ENCODE measurements at places on chromosomes 3 and 15.

DNA sequence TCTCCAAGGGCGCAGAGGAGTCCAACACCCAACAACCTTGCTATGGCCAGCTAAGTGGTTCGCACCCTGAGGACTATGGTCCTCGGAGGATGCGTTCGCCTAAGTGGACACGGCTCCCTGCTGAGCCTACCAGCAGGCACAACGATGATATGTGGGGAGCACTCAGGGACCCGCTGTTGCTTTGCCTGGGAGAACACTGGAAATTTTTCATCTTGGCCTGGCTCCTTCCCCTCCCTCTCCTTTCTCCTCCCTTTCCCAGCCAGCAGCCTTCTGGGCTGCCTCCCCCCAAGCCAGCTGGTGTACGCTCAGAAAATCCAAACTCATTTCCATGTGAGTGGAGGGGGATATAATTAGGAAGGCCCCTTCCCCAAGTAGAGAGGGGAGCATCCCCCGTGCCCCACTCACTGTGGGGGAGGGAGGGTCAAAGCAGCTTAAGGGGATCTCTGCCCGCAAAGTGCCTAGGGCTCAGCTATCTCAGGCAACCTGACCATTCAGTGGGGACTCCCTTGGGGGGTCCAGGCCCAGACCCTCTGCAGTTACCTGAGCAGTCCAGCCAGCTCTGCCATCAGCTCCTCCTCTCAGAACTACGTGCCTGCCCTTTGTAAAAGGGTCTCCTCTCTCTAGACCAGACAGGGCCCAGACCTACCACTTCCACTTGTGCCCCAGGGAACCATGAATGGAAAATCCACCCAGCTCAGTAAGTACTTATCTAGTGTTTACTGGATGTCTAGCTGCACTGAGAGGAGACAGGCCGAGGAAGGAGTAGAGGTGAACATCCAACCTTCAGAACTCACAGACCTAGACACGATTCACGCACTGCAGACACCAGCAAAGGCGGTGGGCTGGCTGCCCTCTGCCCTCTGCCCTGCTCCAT is 742 bp upstream of the SEMA7A start:
- DNase-seq: no peak

GRCh38 chr3:12421132-12421531 is 63.1 kb upstream of the TSEN2 start:
- DNase-seq: no peak

- no peak for DNase-seq
Observed at GRCh38 chr3:179438841-179439240, 12.4 kb downstream of the GNB4 start.

DNA sequence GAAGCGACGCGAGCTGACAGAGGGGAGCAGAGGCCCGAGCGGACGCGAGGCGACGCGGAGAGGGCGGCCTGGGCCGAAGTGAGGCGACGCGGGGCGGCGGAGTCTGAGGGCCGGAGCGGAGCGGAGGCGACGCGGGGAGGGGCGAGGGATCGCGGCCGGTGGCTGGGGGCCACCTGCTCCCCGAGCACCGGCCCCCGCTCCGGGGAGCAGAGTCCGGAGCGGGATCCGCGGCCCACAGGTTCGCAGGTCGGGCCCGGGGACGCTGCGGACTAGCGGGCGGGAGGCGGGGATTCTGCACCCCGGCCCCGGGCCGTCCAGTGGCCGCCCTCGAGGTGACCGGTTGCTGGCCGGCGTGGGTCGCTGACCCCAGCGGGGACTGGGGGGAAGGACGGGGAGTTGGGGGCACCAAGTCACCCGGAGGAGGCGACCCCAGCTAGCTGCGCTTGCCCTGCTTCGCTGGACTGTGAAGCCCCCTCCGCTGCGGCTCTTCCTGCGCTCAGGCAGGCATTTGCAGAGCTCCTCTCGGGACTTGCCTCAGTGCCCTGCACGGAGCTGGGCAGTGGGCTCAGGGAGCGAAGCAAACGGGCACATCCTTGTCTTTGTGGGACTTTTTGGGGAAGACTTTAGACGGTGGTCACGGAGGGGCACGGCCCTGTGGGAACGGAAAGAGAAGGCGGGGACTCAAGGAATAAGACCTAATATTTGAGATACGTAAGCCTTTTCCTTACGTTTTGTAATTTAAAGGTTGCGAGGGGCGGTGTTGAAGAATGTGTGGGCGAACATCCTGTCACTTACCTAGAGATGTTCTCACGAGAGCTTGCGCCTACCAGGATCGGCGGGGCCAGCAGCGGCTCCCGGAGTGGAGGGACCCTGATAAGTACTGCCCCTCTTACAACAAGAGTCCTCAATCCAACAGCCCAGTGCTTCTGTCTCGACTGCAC is 566 bp downstream of the HMCES start:
- peak; percentile 12 for DNase-seq

GRCh38 chr3:159280386-159281191 is 478.7 kb downstream of the MFSD1 start:
- no peak for DNase-seq

DNA sequence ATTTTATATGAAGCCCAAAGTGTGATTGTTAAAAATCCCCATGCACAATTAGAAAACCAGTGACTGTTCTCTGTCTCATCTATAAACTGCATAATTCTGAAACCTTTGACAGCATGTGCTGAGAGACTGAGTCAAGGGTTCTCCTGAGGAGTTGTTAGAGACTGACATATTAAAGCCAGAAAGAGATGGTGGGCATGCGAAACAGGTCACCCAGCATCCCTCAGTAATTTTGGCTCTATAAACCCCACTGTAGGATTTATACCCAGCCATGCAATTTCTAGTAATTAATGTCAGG is 3.6 kb downstream of the VGLL3 start:
- no peak for DNase-seq

DNA sequence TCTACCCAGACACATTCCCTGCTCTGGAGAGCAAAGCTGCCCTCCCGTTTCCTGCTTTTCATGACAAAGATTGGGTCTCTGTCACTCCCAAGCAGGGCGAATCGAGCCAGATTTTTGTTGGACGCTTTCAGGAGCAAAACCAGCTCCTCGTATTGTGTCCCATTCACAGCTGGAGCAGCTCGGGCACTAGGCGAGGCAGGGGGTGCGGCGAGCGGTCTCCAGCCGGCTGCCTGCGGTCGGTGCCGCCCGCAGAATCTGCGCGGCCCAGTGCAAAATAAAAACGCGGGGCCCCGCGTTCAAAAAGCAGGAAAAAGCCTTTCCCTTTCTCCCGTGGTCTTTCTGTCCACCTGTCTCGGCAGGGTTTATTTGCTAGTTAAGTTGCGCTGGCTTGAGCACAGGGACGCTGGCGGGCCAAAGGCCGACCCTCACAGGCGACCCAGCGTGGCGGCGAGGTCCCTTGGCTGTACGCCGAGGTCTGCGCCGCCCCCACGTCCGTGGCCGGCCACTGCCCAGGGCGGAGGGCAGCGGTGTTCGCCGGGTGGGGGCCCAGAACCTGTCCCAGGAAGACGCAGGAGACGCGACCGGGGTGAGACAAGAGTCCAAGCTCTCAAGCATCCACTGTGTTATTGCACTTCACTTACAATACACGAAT is 71.2 kb downstream of the CYP19A1 start:
- DNase-seq: no peak

GRCh38 chr3:183265834-183266417 is 12.9 kb downstream of the B3GNT5 start:
- no peak for DNase-seq

DNA sequence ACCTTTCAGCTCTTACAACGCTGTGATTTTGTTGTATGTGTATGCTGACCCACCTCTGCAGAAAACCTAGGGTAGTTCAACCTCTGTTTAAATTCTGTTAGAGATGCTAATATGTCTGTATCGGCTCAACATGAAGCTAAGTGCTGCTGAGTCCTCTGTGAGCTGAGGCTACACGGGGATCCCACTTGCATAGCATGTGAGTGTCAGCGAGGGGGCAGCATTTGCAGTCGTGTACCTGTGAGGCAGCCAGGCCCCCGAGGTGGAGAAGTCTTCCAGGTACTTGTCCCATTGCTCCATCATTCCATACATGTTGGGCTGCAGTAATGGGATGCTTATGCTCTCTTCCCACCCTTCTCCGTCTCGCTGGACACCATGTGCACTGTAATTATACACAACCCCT is 3.7 kb downstream of the MKRN2OS start:
- no peak for DNase-seq

DNA sequence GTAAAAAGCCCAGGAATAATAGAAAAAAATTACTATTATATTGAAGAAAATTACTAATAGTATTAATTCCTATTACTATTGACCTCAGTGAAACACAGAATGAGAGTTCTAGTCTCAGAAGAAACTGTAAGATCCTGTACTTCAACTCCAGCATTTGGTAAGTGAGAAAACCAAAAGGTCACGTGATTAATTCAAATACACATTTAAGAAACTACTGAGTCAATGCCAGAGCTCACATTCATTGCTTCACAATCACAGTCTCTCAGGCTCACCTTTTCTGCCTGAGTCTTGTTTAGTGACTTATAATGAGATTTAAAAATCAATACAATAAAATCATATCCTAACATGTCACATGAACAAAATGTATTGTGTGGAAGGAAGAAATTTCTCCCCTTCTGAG is 556.1 kb downstream of the FGF12 start:
- DNase-seq: no peak

- DNase-seq: no peak
Observed at GRCh38 chr3:143989461-143989860, 17.8 kb downstream of the DIPK2A start.

DNA sequence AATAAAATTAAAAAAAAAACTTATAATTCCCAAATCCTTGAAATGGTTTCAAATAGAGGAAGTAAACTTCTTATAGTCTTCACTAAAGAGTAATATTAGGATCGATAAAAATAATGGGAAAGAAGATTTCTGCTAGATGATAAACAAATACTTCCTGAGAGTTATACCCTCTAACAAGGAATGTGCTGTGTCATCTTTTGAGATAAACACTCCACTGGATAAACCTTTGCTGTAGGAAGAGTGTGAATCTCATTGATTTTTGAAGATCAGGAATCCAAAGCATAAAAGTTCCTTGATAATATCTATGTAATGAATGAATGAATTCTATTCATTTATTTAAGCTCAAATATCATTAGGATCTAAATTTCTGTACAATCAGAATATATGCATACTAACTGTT is 161.0 kb upstream of the GBE1 start:
- DNase-seq: no peak

DNA sequence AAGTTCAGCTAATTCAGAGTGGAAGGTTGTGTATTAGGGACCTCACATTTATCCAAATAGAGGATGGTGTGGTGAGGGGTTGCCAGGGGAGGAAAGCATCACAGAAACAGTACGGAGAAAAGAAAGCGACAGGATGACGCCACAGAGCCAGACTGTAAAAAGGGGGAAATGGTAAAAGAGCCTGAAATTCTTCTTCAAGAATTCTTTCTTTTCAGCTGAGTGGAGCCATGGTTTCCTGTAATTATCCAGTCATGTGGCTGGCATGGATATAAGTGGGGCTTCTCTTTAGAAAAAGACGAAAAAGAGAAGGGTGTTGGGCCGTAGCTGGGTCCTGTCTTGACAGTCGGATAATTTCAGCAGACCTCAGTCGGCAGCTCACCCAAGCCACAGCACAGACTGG is 24.5 kb upstream of the PSMD6 start:
- no peak for DNase-seq

DNA sequence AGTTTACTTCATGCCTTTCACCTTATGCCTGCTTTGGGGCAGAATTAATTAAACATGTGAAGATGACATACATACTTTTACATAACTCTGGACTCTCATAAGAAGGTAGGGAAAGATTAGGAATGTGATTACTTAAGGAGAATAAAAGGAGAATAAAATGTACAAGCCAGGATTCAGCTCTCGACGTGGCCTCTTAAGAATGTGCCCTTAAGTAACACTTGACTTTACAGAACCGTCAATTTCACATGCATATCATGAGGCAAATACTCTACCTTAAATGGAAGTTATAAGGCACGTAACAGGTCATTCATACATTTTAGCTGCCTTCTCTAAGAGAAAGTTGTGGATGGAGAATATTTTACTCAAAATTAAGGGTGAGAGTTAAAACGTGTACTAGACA is 263.7 kb upstream of the LMCD1 start:
- DNase-seq: no peak

- no peak for DNase-seq
Observed at GRCh38 chr3:32128936-32129335, 22.5 kb downstream of the GPD1L start.

DNA sequence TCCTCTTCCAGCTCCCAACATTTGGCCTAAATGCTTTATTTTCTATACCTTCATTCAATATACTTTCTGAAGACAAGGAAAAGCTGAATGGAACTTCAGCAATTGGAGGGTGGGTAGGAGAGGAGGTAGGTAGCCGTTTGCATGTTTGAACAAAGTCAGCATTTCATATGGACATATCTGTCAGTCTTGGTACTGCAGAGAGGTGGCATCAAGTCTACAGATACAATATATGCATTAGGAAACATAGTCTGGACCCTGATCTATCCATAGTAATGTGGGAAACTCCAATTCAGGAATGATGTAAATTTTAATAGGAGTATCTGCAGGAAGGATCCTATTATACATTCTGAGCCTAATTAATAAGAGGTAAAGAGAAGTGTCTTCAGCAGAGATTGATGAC is 526.4 kb downstream of the MECOM start:
- DNase-seq: no peak

DNA sequence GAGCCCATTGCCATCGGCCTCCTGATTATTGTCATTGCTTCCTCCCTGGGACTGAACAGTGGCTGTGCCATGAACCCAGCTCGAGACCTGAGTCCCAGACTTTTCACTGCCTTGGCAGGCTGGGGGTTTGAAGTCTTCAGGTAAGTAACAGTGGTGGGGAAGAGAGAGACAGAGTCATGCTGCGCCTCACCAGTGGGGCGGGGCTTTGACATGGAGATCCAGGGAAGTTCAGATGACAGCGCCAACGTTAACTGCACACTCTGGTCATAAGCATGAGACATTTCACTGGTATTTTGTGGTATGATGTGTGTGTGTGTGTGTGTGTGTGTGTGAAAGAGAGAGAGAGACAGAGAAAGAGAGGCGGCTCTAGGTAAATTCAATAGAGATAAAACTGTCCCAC is 41.0 kb downstream of the AQP9 start:
- no peak for DNase-seq

DNA sequence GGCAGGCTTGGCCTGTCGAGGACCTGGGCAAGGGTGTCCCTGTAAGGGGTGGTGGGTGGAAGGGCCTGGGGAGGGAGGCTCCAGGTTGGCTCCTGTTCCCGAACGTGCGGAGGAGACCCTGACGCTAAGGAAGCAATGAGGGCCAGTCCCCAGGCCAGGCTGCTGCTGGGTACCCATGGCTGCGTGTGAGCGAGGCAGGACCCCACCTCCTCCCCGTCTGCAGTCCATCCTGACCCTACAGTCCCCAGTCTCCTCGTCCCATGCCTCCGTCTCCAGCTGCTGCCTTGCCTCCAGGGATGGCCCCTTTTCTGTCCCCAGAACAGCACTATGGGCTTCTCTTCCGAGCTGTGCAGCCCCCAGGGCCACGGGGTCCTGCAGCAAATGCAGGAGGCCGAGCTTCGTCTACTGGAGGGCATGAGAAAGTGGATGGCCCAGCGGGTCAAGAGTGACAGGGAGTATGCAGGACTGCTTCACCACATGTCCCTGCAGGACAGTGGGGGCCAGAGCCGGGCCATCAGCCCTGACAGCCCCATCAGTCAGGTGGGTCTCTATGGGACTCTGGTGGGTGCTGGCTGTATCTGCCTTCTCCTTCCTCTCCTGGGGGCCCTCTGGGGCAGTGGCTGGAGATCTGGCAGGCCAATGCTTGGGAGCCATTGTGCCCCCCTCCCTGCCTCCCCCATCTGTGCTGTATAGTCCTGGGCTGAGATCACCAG is 571 bp downstream of the FES start:
- no peak for DNase-seq
